SIG-M5 (cell line): ENCODE measurements at places on chromosomes 1 and 21.

DNA sequence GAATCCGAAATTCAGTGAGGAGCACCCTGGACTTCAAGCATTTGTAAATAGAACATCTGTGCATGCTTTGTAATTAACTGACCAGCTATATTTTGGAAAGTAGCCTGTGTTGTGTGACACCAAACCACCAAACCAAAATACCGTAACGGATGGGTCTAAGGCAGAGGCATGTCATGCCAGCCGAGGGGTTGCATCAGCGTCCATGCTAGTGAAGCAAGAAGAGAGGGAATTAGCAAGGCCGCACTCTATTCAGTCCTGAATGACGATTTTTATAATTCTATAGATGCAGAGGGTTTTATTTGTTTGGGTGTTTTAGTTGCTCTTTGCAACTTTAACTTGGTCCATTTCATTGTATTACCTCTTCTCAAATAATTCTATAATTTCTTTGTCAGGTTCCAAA lies 116.8 kb upstream of the SMYD2 start:
- no peak for DNase-seq

- DNase-seq = no peak
These were observed 98.2 kb upstream of the VAMP3 start for GRCh38 chr1:7672864-7673263.

DNA sequence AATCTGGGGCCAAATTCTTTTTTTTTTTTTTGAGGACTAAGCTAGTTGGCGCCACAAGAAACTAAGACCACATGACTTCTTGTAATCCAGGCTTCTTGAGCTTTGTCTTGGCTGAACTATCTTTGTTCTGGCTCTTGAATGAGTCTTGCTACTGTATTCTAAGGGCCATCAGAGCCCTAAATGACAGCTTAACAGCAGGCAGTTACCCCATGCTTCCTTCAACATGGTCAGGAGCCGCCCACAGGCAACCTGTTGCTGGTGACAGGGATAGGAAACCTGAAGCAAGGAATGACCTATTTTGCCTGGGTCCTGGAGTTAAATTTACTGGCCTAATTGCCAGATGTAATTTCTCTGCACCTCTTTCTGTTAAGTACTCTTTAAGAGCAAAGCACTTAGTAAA lies 188.2 kb upstream of the PLXNA2 start:
- DNase-seq = no peak

DNA sequence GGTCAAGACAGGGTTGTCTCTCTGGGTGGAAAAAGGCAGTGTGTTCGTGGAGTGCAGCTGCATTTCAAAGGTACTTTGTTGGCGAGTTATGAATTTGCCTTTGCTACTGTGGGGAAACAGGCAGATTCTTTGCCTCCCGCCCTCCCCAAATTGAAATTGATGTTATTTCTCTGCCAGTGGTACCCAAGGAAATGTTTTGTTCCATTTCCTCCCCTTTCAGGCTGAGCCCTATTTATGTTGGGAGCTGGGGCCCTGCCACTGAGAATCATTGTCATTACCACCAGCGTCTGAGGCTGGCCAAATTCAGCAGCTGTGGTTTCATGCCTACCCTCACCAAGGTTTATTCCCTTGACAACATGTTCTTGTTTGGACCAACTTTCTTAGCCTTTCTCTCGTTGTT lies 48.5 kb upstream of the OLIG2 start:
- no peak for DNase-seq

- DNase-seq = no peak
These were observed 17.0 kb upstream of the KCNQ4 start for GRCh38 chr1:40766560-40766959.

DNA sequence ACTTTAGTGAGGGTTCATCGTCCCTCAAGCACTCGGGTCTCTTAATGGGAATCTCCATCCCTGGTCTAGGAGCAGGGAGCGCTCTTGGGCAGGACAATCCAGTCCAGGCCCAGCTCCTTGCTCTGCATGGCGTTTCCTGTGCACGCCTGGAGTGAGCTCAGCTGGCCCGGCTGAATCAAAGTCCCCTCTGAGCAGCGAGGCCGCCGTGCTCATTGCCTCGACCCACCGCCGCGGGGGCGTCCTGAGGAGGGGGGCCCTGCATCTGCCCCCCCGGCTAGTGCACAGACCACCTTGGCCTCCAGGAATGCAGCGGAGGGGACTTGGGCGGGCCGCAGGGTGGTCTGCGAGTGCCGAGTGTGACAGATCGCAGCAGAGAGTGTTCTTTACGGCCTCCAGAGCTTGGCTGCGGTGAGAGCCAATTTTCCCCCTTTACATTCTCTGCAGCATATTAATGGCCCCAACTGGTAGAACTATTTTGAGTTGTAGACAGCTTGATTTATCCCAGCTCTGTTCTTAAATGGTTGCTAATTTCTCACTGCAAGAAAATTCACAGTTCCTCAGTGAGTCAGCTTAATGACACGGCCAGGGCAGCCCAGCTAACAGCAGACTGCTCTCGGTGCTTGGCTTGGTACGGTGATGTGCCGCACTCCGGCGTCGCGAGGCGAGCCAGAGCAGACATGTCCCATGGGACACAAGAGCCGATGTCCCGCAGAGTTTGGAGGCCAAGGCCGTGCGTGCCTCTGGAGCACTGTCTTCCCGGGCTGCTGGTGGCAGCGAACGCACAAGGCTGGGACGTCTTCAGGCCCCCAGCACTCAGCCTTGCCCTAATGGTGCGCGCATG lies 39.8 kb downstream of the SNAP47 start:
- DNase-seq = no peak

DNA sequence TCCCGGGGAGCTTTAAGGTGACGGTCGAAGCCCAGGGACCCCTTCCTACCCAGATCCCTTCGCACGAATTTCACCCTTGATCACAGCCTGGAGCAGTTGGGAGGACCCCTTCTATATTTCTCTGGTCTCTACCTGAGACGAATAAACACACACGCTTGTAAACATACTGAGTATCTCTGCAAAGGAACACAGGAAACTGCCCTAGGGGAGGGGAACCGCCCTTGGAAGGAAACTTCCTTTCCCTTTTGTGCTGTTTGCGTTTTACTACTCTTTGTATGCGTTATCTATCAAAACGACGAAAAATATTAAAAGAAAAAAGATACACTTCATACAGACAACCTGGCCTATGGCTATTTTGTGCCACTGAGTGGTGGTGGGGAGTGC lies 750 bp downstream of the NECAP2 start:
- no peak for DNase-seq
